ENCODE measurements at places on chromosomes 7 and 10.

DNA sequence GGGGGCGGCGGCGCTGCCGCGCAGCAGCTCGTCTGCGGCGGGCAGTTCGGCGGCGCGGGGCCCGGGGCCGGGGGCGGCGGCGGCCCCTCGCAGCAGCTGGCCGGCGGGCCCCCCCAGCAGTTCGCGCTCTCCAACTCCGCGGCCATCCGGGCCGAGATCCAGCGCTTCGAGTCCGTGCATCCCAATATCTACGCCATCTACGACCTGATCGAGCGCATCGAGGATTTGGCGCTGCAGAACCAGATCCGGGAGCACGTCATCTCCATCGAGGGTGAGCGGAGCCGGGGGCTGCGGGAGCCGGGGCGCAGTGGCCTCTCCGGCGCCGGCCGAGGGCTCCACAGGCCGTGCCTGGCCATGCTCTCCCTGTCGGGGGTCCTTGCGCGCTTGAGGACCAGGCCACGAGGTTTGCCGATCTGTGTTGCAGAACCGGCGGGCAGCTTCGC is 548 bp downstream of the AGAP3 start:
- DNase-seq, result no peak

DNA sequence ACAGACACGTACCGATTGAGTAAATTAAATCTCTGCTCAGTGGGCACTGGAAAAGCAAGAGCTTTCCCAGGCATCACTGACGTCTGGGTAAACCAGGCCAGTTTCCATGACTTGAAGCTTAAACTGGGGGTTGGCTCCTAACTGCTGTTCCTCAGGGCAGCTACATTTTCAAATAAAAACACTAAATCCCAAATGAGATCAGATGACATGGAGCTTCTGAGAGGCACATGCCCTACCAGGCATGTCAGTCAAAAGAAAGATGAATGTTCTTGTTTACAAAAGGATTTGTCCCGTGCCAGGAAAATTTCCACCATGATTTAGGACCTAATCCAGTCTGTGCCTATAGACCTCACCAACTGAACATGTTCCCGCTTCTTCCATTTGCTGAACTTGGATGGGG is 220.2 kb downstream of the KCNMA1 start:
- no peak for DNase-seq

DNA sequence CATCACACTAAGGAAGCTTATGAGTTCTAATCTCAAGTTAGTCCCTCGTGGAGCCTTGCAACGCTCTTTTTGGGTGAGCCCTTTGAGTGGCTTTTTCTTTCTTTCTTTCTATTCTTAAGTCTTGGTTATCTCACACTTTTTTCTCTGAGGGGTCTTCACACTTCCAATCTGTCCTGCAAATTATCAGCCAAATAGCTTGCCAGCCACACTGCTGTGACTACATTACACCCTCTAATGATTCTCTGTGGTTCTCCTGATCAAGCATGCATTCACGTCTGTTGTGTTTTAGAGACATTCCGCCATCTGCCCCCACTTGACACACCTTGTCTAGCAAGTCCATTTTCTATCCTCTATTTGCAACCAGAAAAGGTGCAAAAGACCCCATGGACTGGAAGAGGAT is 340.2 kb downstream of the THSD7A start:
- DNase-seq, result no peak

GRCh38 chr7:68295386-68295785 is 1298.8 kb downstream of the TYW1 start:
- DNase-seq, result no peak

DNA sequence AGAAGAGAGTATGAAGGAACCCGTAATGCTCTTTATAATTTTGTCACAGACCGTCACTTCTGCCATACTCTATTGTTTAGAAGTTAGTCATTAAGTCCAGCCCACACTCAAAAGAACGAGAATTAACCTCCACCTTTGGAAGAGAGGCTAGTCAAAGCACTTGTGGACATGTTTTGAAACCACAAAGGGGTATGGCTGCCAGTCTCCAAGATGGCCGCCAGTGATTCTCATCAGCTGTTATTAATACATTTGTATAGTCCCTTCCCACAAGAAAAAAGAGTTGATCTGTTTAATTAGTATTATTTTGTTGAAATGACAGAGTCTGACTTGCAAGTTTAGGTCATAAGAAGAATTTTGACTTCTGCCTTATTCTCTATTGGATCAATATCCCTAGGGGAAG is 23.2 kb upstream of the VOPP1 start:
- no peak for DNase-seq

GRCh38 chr7:805261-805660 is 27.0 kb upstream of the SUN1 start:
- no peak for DNase-seq

DNA sequence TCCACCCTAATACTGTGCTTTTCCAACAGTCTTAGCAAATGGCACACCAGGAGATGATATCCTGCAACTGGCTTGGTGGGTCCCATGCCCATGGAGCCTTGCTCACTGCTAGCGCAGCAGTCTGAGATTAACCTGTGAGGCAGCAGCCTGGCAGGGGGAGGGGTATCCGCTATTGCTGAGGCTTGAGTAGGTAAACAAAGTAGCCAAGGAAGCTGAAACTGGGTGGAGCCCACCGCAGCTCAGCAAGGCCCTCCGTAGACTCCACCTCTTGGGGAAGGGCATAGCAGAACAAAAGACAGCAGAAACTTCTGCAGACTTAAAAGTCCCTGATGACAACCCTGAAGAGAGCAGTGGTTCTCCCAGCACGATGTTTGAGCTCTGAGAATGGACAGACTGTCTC is 399.0 kb downstream of the CCSER2 start:
- no peak for DNase-seq

DNA sequence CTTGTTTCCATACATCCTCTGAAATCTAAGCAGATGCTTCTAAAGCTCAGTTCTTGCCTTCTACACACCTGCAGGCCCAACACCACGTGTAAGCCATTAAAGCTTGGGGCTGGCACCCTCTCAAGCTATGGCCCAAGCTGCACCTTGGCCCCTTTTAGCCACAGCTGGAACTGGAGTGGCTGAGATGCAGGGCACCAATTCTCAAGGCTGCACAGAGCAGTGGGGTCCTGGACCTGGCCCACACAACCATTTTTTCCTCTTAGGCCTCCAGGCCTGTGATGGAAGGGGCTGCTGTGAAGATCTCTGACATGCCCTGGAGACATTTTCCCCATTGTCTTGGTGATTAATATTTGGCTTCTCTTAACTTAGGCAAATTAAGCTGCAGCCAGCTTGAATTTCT is 38.8 kb upstream of the ZMYND11 start:
- no peak for DNase-seq

DNA sequence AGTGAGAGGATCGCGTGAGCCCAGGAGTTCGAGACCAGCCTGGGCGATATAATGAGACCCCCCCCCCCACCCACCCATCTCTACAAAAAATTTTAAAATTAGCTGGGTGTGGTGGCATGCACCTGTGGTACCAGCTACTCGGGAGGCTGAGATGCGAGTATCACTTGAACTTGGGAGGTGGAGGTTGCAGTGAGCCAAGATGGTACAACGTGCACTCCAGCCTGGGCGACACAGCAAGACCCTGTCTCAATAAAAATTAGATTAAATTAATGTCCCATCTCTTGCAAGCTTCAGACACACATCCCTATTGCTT is 391 bp upstream of the PROSER2 start:
- no peak for DNase-seq

GRCh38 chr7:1674161-1675035 is 4.3 kb downstream of the ELFN1 start:
- DNase-seq, result no peak

- peak; percentile 38 for DNase-seq
These were observed at the start of gene FGFBP3 for GRCh38 chr10:91909117-91909677. FGFBP3 (minus strand) TSS chr10:91909486; CDS start chr10:91908969, 517 bp downstream.

GRCh38 chr7:95788258-95788657 is 15.9 kb downstream of the DYNC1I1 start:
- no peak for DNase-seq

DNA sequence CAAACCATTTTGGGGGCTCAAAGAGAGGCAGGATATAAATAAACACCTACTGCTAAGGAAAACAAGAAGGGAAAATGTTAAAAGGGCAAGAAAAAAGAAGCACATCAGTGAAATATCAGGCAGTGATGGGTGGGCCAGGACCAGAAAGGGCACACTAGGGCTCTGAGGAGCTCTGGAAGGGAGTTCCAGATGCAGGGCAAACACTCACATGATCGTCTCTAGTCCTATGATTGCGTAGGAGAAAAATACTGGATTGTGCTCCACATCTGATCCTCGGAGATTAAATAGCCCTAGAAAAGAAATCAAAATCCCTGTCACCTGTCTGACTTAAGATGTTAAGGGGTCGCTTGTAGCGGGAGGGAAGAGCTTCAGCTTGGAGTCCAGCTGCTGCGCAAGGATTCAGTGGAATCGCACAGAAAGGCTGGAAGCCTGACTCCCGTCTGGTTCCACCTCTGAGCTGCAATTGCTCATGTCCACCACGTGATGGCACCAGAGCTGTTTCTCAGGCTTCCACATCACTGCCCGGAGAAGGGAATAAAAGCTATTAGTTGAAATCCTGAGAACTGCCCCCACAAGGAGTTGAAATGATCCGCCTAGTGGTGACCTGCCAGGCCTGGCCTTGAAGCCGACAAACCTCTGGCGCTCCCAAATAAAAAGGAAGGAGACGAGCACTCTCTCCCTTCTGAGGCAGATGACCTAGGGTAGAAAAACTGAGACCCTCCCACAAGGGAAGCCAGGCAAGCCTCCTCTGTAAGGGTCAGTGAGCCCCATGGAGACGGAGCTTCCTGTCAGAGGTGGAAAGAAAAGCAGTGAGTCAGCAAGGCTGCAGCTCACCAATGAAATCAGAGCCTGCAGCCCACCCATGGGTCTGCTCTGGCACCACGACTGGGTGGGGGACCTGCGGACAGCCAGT is 39.2 kb downstream of the XPNPEP1 start:
- DNase-seq, result peak; percentile 70

- no peak for DNase-seq
These were observed 196.1 kb downstream of the NSUN6 start for GRCh38 chr10:18455086-18455884.

DNA sequence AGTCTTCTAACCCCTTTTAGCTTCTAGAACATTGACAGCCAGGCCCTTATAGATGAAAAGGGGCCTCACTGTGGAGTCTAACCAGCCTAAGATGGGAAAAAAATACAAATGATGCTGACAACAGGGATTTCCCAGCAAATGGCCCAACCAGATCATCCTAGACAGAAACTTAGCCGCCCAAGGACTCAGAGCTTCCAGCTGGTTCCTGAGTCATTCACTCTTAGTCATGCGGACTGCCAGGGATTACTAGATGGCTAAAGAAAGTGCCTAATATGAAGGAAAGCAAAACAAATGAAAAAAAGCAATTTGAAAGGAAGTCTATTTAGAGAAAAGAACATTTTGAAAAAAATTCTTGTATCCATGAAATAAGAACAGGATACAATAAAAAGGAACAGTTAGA is 23.7 kb downstream of the TSPAN14 start:
- no peak for DNase-seq

DNA sequence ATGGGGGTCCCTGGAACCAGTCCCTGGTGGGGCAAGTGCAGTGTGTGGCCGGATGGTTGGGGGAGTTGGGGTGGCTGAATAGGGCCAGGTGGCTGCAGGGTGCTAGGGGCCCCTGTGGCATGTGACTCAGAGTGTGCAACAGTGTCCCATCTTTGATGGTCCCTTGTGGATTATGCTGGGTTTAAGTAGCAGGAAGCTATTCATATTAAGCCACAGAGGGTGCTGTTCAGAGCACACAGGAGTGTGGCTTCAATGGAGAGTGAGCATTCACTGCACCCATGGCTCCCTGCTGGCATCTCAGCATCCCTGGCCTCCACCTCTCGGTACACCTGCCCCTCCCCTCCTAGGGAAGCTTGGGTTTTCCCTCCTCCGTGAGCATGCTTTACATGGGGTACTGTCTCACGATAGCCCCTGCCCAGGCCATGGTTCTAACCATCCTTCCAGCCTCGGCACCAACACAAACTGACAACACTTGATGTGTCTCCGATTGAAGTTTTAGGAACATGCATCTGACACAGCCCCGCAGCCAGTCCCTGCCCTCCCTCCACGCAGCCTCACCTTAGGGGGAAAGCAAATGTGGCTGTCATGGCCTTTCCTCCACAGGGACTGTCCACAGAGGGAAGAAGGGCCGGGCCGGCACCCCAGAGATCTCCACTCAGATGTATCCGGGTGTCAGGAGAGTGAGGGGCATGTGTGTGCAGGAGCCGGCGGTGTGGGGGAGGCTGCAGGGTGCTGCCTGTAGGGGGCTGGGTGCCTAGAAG is 30.4 kb upstream of the PPIF start:
- DNase-seq, result no peak

- no peak for DNase-seq
These were observed 109.4 kb upstream of the PCGF5 start for GRCh38 chr10:91111060-91111459.

DNA sequence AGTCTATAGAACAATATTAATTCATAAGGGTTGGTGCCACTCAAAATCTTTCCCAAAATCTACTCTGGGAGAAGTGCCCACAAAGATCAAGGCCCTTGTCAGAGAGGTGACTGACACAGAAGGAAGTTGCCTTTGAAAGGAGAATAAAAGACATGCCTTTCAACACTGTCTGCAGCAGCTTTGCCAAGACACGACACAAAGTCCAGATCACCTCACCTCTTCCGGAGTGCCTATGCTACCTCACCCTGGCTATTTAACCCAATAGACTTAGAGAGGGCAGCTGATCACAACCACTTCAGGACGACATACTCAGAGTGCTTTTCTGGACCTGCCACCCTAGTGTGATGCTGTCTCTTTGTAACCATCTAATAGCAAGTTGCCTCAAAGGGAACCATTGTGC is 49.0 kb upstream of the YAE1 start:
- DNase-seq, result no peak

GRCh38 chr10:12822126-12822892 is 179.2 kb downstream of the CCDC3 start:
- no peak for DNase-seq

DNA sequence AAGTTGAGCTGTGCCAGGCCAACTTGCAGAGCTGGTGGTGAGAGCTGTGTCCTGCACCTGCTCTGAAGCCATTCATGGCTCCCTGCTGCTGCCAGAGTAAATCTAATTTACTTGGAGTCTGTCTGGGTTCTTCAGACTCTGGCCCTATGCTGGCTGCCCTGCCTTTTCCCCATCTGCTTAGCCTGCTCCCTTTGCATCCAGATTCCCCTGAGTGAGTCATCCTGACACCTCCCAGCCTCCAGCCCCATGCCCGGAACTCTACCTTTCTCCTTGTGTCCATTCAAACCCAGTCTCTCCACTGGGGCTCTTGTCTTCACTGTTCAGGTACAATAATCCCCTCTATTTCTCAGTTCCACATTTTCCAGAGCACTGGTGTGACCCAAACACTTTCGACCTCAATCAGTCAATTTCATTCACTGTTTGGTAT is 434.4 kb upstream of the ZMIZ1 start:
- DNase-seq, result no peak
